ENCODE measurements at places on chromosomes 2 and 18. TPM values are rescaled to one million over a fixed set of nuclear protein-coding genes. Genes with fewer than 3 reads are reported as not detected.

DNA sequence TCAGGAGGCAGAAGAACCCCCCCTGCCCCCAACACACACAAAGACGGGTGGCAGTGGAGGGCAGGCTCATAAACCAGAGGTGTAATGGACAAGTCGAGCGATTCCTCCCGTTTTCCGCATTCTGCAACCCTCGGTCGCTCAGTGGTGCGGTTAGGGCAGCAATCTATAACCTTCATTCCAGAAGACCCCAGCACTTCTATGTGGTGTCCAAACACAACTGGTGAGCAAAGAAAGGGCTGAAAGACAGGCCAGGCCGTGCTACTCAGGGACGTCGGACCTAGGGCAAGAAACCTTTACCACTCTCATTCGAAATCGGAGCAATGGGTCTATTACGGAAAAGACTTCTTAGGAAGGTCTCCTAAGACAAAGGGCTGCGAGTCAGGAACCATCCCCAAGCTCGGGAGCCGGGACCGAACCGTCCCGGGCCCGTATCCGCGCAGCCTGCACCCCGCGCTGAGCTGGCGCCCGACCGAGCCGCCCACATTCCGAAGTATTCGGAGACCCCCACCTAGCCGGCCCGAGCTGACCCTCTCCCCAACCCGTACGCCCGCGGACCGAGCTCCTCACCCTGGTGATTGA, 568 bp downstream of the ARL5A start:
- no peaks in the 10 kb centered on the region for H3K36me3 ChIP-seq
- peak overlapping the region; percentile 90 for H3K4me3 ChIP-seq
- H3K27ac ChIP-seq, result peak overlapping the region; percentile 89
- H3K27me3 ChIP-seq, result no peaks in the 10 kb centered on the region

DNA sequence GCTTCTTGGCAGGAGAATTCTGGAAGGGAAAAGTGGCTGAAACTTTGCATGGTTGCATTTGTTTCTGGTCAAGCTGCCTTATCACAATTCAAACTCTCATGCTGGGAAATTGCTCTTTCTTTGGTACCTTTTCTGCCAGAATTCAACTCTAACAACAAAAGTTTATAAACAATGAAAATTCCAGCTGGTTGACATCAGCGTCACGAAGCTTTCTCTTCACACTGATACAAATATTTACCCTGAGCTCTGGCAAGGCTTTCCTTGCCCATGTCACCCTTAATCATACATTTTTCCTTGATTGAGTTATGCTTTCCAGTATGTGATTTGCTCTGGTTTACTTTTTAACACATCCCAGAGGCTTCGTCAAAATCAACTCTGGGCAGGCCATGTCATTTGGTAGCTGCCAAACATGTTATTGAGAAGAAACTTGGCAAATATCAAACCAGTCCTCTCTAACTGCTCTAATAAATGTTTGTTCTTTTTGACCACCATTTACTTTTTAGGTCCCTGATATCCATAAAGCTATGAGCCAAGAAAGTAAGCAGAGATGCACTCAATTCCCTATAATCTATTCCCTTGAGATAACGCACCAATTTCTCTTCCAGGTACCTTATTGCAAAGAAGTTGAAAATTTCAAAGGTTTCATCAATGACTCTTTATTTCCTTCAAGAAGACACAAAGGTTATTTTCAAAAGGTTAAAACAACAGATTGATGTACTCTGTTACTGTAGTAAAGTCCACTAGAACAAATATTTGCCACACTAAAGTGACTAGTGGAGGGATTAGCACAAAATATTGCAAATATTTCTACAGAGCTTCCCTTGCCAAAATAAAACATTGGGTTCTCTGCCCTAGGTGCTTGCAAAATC, 1241.1 kb upstream of the ZEB2 start:
- no peaks in the 10 kb centered on the region for H3K27me3 ChIP-seq
- H3K36me3 ChIP-seq, result no peaks in the 10 kb centered on the region
- no peak overlapping the region for H3K4me3 ChIP-seq
- no peaks in the 10 kb centered on the region for H3K4me1 ChIP-seq

- H3K36me3 ChIP-seq, result no peaks in the 10 kb centered on the region
- H3K27ac ChIP-seq, result no peak overlapping the region
- H3K4me3 ChIP-seq, result no peak overlapping the region
- H3K27me3 ChIP-seq, result no peaks in the 10 kb centered on the region
Measured at GRCh38 chr2:63121055-63121834, 70.6 kb downstream of the OTX1 start.

DNA sequence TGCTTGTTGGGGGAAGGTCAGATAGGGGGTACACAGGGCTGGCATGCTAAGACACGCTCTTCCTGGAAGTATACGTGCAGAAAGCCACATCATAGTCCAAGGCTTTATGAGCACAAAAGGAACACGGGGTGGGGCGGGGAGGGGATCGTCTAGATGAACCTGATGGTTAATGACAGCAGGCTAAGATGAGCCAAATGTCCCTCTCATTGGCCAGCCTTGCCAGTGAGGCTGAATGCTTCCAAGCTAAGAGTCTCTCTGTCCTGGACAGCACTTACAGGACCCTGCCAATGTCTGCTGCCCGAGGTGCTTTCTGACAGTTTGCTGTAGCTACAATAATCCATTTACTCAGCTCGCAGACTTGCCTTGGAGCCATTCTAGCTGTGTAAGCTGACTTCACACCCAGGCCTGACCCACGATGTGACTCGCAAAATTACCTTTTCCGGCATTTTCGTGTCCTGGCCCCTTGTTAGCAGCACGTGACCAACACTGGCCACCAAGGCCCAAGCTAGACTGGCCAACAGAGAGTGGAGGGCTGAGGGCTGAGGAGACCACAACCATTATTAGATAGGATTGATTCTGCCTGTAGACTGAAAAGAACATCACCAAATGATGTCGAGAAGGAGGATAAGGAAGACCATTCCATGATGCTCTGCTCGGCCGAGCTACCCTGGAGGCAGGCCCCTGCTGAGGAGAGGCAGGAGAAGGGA, 84.2 kb downstream of the MALT1 start:
- H3K27me3 ChIP-seq, result peaks cover 18% of the 10 kb centered on the region
- DNase-seq, result no peak
- H3K4me1 ChIP-seq, result no peaks in the 10 kb centered on the region
- H3K27ac ChIP-seq, result no peak overlapping the region
- no peaks in the 10 kb centered on the region for H3K36me3 ChIP-seq

DNA sequence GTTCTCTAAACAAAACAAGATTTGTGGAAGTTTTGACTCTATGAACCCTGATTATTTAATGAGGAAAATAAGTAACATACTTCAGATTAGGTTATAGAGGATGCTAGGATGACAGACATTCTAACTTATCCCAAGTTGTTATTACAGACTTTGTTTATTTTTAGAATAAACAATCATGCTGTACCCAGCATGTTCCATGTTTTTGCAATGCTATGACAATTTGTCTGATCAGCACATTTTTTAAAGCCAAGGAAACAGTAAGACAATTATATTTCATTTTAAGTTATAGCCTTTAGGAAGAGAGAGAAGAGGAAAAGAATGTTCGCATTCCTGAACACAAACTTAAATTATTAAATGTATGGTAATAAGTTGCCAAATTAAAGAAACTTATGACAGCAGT, 119.8 kb downstream of the KYNU start:
- no peak for DNase-seq
- H3K4me1 ChIP-seq, result no peaks in the 10 kb centered on the region
- no peak overlapping the region for H3K27ac ChIP-seq
- no peaks in the 10 kb centered on the region for H3K36me3 ChIP-seq

- H3K4me3 ChIP-seq, result no peak overlapping the region
- no peak for DNase-seq
- H3K27me3 ChIP-seq, result no peaks in the 10 kb centered on the region
Measured at GRCh38 chr2:205998583-205998982, 87.4 kb downstream of the INO80D start.

- peaks cover 29% of the 10 kb centered on the region for H3K4me1 ChIP-seq
- H3K4me3 ChIP-seq, result no peak overlapping the region
- H3K36me3 ChIP-seq, result peaks cover 6% of the 10 kb centered on the region
- DNase-seq, result peak; percentile 92
Measured at GRCh38 chr2:127516041-127516762, 10.1 kb downstream of the IWS1 start.

DNA sequence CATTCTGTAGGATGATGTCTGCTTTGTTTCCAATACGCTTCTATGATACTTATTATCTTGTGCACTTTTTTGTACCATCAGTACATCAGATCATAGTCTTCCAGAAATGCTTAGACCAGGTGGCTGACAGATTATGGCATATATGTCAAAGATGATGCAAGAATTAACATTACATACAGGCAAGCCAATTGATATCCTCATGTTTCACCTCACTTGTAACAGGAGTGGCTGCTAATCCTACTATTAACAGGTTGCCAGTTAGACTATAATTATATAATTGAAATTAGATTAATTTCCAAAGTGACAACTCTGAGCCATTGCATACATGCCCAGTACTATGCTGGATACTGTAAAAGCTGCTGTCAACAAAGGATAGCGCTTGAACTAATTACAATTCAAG, 77.2 kb downstream of the TLK1 start:
- no peaks in the 10 kb centered on the region for H3K27me3 ChIP-seq
- DNase-seq, result no peak
- no peak overlapping the region for H3K27ac ChIP-seq
- peaks cover 10% of the 10 kb centered on the region for H3K4me1 ChIP-seq
- H3K36me3 ChIP-seq, result no peaks in the 10 kb centered on the region
- H3K4me3 ChIP-seq, result no peak overlapping the region

DNA sequence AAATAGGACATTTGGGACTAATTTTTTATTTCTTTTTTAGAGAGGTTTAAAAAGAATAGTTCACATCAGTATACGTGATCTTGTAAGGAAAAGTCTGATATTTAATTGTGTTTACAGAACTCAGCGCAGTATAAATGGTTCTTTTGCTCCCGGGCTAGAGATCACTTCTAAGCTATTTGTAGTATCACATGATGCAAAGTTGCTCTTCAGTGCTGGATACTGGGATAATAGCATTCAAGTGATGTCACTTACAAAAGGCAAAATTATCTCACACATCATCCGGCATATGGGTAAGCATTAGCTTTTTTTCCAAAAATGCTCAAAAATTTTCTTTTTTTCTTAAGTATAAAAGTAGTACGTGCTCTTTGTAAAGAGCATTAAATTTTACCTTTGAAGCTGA, 37.4 kb upstream of the CYP20A1 start:
- no peaks in the 10 kb centered on the region for H3K27me3 ChIP-seq
- no peak overlapping the region for H3K27ac ChIP-seq
- no peak for DNase-seq
- no peak overlapping the region for H3K4me3 ChIP-seq

DNA sequence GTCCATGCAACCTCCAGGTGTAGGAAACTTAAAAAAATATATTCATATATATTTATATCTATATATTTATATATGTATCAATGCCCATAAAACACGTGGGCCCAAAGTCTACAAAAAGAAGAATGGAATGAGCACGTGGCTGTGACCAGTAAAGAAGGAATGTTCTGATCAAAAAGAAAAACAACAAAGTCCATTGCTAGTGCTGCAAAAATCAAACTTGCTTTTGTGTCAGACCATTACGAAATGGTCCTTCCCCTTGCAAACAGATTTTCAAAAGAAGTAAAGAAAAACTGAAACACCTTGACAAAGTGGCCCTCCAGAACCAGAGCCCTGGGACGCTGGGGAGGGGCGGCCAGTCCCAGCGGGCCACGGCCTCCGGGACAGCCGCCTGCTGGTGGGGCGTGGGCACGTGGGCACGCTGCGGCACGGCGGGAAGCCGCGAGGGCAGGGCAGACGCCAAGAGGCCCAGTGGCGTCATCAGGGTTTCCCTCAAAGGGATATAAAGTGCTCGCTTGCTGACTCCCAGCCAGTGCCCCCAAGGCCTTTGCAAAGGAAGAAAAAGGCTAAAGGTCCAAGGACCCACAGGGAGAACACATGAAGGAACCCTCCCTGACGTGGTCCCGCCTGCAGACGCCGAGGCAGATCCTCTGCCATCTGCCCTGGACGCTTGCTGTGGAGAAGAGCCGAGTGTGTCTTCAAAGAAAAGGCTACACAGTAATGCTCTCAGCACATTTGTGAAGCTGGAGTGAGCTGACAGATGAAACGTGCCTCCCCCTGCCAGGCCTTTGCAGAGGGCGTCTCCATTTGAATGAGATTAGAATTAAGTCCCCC, 201.8 kb downstream of the TWIST2 start:
- H3K36me3 ChIP-seq, result peaks cover 30% of the 10 kb centered on the region
- no peak overlapping the region for H3K4me3 ChIP-seq
- no peaks in the 10 kb centered on the region for H3K27me3 ChIP-seq
- DNase-seq, result peak; percentile 40
- no peak overlapping the region for H3K27ac ChIP-seq
- H3K4me1 ChIP-seq, result no peaks in the 10 kb centered on the region

GRCh38 chr2:211162911-211163310, 606.5 kb downstream of the CPS1 start:
- no peaks in the 10 kb centered on the region for H3K27me3 ChIP-seq
- H3K36me3 ChIP-seq, result no peaks in the 10 kb centered on the region
- no peaks in the 10 kb centered on the region for H3K4me1 ChIP-seq
- no peak overlapping the region for H3K27ac ChIP-seq
- H3K4me3 ChIP-seq, result no peak overlapping the region

- no peak overlapping the region for H3K27ac ChIP-seq
- H3K27me3 ChIP-seq, result no peaks in the 10 kb centered on the region
- peaks cover 17% of the 10 kb centered on the region for H3K4me1 ChIP-seq
- no peak overlapping the region for H3K4me3 ChIP-seq
Measured at GRCh38 chr18:79982736-79983135, 5.6 kb downstream of the TXNL4A start.

DNA sequence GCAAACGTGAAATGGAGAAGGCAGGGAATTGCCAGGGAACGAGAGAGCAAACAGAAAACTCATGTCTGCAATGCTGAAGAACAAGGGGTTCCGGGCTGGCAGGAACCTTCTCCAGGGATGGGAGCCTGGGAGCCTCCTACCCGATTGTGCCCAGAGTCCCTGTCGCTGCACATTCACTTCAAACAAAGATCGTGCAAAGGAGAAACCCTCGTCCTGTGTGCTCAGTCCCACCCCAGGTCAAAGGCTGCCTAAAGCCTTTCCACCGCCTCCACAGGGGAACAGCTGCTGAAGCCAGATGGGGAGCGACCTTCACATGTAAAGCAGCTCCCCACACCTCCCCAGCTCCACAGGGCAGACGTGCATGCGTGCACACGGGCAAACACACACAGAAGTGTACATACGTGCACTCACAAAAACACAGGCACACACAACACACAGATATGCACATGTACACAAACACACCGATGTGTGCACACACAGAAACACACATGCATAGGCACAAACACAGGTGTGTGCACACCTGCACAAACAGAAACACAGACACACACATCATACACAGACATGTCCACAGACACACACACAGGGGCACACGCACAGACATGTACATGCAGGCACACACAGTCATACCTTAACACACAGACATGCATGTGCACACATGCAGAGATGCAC, 460.1 kb upstream of the SALL3 start:
- no peak overlapping the region for H3K27ac ChIP-seq
- no peaks in the 10 kb centered on the region for H3K36me3 ChIP-seq
- no peak for DNase-seq
- H3K4me3 ChIP-seq, result no peak overlapping the region

- H3K27ac ChIP-seq, result no peak overlapping the region
- H3K4me1 ChIP-seq, result no peaks in the 10 kb centered on the region
- no peaks in the 10 kb centered on the region for H3K27me3 ChIP-seq
- no peaks in the 10 kb centered on the region for H3K36me3 ChIP-seq
Measured at GRCh38 chr18:25990473-25990872, 99.9 kb downstream of the SS18 start.

Gene ERFE
- not detected for polyA plus RNA-seq

Gene PLA2R1
- polyA plus RNA-seq, result 0.23 TPM

Gene ZAP70
- 28.0 TPM for polyA plus RNA-seq

Gene ADD2
- polyA plus RNA-seq, result under 0.01 TPM

Gene RAD51AP2
- 0.01 TPM for polyA plus RNA-seq

Gene CD8B
- 11.6 TPM for polyA plus RNA-seq

All from sigmoid colon (tissue), 7 donors.